Iris pigment epithelial cell (primary cell): ENCODE measurements at places on chromosomes 5 and 9.

DNA sequence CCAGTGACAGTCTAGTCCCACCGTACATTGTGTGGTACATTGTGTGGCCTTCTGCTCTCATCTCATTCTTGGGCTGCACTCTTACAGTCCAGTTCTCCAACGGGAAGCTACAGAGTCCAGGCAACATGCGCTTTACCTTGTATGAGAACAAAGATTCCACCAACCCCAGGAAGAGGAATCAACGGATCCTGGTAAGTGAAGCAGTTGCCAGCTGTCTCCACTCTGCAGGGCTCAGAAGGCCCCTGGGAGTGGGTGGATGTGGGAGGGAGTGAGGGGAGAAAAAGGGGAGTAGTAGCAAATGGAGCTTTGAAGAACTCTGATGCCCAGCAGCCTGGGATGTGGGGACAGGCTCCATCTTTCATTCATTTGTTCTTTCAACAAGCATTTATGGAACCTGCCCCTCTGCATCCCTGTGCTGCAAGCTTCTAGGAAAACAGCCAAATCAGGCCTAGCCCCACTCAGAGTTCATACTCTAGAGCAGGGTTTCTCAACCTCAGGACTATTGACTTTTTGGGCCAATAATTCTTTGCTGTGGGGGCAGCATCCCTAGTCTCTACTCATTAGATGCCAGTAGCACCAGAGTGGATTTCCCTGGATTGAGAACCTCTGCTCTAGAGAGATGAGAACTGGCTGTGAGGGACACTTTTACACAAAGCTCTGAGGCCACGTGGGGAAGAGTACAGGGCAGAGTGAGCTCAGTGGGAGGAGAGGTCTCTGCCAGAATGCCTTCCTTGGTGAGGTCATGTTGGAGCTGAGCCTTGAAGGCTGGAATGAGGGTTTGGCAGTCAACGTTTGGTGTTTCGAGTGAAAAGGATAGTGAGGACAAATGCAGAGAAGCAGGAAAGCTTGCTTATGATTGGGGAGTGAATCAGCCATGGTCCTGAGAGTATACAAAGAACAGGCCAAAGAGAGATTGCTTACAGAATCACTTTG lies 1.1 kb downstream of the POLR1E start:
- DNase-seq, result peak; percentile 97

- DNase-seq, result peak; percentile 87
These were observed 134.1 kb downstream of the NUDT12 start for GRCh38 chr5:103428411-103428871.

DNA sequence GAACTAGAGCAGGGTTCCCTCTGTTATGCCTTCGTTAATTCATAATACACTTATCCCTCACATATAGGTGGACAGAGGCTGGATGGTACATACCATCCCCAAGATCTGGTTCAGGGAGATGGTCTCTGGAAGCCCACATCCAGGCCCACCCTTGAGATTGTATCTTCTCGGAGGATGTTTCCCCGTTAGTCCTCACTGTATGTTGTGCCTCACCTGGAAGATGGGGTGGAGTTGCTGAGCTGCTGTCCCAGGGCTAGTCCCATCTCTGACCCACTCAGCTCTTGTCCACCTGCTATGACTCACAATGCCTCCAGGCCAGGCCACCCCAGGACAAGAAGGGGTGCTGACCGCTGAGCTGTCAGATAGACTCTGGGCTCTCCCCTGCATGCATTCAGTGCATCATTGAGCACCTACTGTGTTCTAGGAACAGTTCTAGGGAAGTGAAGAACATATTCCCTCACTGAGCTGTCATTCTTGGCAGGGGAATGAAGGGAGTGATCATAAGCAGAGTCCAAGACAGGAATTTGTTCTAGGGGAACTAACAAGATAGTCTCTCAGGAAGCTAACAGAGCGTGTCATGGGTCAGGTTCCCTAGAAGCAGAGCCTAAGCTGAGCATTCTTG lies at the start of gene CBY3:
Gene CBY3 (minus strand): TSS at position 255 of the 622 bp plus-strand sequence. CDS start 116 bp downstream, at position 139.
- DNase-seq, result peak; percentile 39

- no peak for DNase-seq
These were observed 116.2 kb downstream of the MPDZ start for GRCh38 chr9:13163287-13163686.

DNA sequence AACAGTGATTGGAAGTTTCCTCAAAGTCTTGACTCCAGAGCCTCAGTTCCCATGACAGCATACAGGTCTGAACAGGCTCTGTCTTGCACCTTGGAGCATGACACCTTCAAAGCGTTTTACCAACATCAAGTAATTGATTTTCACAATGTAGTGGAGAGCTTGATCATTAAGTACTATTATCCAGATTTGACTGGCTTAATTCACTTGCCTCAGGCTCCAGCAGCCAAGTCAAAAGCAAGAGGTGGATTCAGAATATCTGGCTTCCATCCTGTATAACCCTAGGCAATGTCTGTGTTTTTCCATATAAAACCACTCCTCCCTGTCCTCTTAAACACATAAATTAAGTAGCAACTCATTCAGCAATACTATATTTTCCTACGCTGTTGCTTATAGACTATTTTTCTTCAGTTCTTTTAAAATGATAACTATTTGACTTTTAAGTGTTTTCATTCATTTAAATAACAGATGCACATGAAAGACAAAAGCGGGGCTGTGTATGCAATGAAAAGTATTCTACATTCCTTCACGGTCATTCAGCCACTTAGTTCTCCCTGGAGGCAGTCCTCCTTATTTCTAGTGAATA lies 150.8 kb upstream of the RANBP3L start:
- no peak for DNase-seq

DNA sequence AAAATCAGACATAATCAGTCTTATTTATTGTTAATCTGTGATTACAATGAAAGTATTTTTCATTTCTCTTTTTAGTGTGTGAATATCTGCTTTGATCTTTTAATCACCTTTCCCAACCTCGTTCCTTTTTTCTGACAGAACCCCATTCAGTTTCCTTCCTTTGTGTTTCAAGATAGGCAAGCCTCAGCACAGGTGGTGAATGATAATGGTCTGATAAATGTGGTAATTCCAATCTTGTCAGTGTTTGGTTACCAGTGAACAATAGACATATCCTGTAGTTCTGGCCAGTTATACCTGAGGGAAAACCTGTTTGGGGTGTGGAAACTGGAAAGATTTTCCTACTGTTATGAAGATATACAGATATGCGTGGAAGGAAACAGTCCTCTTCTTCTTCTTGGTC lies 13.5 kb downstream of the STX17 start:
- DNase-seq, result no peak

DNA sequence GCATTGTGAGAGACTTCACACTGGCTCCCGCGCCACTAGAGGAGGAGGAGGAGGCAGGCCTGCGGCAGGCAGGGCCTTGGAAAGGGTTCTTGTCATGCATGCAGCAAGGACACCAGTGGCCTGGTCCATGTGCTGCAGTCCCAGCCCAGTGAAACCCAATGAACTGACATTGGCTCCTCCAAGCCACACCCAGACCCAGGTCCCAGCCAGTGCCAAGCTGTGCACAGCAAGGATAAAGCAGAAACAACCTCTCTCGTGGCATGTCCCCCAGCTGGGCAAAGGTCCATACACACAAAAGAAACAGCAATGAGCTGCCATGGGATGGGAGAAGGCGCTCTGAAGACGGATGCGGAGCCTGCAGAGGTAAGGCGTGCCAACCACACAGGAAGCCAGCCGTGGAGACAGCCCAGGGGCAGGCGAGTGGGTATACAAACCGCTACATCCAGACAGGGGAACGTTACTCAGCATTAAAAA lies 89.2 kb downstream of the SEMA4D start:
- DNase-seq, result no peak

DNA sequence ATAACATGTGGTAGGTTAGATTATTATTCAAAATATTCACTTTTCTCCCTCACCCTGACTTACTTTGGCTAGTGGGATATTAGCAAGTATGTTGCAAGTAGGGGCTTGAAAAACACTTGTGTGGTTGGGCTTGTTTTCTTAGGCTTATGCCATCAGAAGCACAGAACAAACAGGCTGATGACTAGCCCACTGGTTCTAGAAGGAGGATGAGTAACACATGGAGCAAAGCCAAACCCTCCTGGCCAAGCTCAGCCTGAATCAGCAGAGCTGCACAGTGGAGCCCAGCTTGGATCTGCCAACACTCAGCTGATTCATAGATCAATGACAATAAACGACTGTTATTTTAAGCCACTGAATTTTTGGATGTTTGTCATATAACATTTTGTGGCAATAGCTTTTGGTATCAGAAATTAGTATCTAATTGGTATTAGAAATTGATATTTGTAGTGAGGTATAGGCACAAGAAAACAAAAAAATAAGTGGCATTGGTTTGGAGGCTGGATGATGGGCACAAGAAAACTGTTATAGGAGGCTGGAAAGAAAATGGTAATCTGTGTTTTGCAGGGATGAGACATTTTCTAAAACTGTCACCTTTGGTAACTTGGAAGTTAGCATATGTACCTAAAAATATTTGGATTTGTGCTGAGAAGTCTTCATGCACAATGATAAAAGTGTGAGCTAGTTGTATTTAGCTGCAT lies 46.1 kb upstream of the ZBED3 start:
- peak; percentile 99 for DNase-seq

GRCh38 chr9:6575324-6576034 lies 70.0 kb downstream of the GLDC start:
- DNase-seq, result no peak

DNA sequence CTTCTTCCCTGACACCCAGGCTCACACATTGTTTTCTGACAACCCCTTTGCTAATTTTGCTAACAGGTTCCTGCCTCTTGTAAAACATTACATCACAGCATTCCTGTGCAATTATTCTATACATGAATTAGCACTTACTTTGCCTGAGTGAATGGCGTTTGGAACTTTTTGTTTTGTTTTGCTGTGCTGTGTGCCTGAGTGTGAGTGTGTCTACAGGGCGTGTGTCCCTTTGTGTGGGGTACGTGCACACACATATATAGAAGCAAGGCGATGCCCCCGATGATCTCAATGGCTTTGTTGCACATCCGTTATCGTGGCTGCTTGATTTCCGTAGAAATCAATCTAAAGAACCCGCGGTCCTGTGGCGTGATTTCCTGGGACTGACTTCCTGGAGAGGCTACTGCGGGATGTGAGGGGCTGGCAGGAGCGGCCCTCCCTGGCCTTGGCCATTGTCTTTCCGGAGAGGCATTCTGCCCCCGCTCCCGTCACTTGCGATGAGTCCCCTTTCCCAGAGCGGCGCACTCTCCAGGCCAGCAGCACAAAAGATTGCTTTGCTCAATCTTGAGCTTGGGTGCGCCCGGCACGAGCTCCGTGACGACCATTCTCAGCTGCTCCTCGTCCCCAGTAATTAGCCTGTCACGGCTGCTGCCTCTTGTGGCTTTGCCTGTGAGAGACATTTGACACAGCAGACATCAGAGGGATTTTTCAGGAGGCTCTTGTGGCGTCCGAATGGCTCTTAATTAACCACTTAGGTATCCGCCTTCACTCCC lies 398.1 kb upstream of the IRX1 start:
- DNase-seq, result no peak

GRCh38 chr5:25119650-25120049 lies 474.9 kb upstream of the CDH10 start:
- peak; percentile 23 for DNase-seq

GRCh38 chr5:74521401-74521800 lies 119.1 kb downstream of the ENC1 start:
- DNase-seq, result no peak

DNA sequence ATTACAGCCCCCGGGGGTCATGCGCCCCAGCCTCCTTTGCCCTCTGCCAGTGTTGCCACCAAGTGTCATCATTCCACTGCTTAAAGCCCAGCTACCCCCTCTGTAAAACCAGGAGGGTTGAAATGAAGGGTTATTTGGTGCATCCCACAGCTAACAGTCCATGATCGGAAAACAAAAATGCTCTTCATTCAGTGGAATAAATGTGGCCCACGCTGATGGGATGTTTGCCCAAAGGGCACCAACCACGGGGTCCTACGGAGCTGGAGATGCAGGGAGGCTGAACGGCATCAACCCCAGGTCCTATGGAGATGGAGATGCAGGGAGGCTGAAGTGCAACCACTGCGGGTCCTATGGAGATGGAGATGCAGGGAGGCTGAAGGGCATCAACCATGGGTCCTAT lies 218.5 kb upstream of the IRX1 start:
- no peak for DNase-seq

- peak; percentile 45 for DNase-seq
These were observed 56.1 kb downstream of the GRIA1 start for GRCh38 chr5:153546566-153546965.

DNA sequence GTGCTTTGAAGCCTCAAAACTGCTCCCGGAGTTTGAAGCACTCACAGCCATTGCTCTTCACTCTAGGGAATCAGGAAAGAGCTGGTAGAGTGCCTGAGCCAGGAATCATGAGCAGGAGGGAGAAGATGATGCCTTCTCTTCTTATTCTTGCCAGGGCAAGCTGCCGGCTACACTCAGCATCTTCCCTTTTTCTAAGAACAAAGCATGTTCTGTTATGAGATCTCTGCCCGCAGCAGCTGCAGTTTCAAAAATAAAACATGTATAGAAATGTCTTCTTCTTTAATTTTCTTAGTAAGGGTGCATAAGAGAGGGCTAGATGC lies 57.9 kb upstream of the RICTOR start:
- no peak for DNase-seq

DNA sequence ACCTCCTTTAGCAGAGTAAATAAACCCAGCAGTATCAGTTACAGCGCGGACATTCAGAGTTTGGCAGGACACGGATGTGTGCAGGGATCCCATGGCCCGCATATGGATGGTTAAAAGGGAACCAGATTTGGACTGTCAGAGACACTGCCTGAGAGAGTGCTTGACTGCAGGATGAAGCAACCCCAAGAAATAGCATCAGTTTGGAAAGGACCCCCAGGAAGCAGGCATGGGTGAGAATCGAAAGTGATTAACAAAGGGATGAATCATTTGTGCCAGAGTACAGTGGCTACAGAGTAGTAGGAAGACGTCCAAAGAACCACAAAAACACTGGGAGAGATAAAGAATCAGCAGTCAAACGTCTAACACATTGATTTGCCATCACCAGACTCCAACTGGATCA lies 5.5 kb downstream of the C7 start:
- peak; percentile 71 for DNase-seq

- no peak for DNase-seq
These were observed 8.0 kb downstream of the PDCD1LG2 start for GRCh38 chr9:5518171-5518936.

- DNase-seq, result no peak
These were observed 11.8 kb downstream of the KIF2A start for GRCh38 chr5:62317810-62318209.

DNA sequence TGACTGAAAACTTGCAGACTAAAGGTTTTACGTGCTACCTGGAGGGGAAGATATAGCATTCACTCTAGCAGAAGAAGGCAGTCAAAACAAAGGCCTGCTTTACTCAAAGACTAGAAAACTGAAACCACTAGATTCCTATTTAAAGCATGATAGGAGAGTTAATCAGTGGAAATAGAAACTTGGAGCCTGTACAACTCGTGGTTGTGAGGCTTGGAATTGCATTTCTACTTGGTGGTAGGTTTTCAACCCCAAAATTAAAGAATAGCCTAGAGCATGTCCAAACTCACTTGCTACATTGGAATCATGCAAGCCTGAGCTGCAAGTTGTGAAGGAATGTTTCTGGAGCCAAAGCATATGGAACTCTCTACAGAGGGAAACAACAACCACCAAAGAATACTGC lies 1526.4 kb upstream of the NUDT12 start:
- no peak for DNase-seq

GRCh38 chr9:114900942-114901802 lies 29.2 kb downstream of the TNFSF8 start:
- DNase-seq, result peak; percentile 63

- DNase-seq, result no peak
These were observed 168.4 kb upstream of the GDNF start for GRCh38 chr5:38008198-38008597.
